Esophagus squamous epithelium (tissue), 5 donors: ENCODE measurements at places on chromosomes 7 and 10.

DNA sequence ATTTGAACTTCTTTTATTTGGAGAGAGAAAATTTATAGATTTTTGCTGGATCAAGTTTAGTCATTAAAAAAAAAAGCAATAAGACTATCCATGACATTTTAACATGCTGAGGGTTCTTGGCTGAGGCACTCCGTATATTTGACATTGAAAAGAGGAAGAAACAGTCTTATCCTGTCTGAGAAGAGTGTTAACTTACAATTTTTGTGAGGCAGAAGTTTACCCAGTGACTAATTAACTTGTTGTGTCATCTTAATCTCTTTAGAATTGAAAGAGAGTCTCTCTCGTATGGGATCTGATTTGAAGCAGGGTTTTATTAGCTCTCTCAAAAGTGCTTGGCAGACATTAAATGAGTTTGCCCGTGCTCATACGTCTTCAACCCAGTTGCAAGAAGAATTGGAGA, 39.3 kb downstream of the SEC23IP start:
- no peak for DNase-seq

DNA sequence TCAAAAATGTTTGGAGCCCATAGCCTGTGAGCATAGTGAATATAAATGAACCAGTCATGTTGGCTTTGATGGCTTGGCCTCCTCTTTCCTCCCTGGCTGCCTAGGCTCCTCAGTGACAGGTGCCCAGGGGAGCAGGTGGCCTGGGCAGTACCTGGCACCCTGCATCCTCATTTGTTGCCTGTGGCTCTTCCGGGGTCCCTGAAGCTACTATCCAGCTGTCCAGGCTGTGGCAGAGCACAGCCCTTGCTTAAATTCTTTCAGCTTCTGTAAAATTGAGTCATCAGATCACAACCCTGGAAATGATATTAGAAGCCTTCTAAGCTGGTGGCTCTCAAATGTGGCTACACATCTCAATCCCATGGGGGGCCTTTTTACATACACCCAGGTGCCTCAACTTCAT, 525.4 kb downstream of the GALNT17 start:
- no peak for DNase-seq

GRCh38 chr7:39383136-39383535, 183.1 kb upstream of the YAE1 start:
- DNase-seq, result no peak

DNA sequence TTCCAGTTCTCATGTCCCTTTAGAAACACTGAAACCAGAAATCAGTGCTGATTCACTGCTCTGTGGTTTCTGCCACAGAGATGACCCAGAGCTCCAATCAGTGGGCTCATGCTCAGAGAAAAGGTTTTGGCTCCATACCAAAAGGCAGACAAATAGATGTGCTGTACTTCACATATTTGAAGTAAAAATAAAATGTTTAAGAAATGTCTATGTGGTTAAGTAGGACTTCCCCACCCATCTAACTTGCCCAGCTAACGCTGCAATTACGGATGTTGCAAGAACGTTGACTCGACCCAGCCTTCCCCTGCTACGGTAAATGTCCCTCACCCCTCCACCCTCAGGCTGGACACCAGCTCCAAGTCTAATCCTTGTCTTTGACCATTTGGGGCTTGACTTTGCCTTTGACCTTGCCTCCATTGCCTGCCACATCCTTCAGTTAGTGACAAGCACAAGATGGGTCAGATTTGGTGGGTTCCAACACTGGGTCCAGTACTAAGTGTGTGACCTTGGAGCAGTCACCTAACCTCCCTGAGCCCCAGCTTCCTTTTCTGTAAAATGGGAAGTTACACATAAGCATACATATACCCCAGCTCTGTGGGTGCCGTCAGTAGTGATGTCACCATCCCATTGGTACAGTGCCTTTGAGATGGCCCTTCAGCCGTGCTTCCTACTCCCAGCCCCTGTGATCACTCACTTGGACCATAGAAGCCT, 95.8 kb downstream of the CHST15 start:
- DNase-seq, result peak; percentile 26

DNA sequence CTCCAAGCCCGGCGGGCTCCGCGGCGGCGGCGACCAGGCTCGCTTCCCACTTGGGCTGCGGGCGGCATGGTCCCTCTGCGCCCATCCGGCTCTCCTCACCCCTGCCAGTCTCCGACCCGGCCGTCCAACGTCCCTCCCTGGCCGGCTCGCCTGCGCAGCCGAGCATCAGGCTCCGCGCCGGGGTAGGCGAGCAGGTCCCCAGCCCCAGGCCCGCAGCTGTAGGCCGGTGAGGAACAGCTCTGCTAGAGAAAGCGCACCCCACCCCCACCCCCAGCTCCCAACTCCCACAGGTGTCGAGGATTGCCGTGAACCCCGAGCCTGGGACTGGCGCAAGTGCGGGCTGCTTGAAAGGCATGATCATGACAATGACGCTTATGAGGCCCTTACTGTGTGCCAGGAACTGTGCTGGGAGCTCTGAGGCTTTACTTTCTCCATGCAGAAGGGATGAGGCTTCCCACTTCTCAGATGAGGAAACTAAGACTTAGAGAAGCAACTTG, 20.8 kb upstream of the PAX2 start:
- DNase-seq, result no peak

GRCh38 chr10:52783726-52784125, 11.1 kb upstream of the MBL2 start:
- no peak for DNase-seq

- DNase-seq, result no peak
These were observed 39.7 kb downstream of the ARID5B start for GRCh38 chr10:61941202-61941681.

DNA sequence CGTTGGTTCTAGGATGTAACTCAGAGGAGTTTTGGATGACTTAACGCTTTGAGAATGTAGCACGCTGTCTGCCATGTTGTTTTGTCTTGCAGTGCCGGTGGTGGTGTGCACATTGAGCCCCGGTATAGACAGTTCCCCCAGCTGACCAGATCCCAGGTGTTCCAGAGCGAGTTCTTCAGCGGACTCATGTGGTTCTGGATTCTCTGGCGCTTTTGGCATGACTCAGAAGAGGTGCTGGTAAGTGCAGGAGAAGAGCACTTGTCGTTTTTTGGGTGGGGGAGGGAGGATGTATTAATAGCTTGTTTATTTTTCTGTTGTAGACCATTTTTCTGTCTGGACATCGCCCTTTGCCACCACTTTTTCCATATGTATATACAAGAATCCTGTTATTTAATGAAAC, 6.3 kb downstream of the NDUFB2 start:
- DNase-seq, result no peak

DNA sequence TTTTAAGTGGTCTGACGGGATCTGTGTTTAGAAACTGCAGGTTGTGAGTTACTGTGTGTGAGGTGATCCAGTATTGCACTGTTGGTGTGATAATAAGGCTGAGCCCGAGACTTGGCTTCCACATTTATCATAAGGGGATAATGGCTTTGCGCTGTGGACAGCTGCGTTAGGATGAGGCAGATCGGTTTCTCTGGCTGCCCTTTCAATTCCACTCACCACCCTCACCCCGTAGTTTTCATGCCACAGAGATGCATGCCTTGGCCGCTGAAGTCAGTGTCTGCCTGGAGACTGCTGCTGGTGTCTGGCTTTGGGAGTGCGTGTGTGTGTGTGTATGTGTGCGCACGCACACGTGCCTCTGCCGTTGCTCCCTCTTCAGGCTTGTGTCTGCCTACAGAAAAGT, 273.0 kb downstream of the CCDC3 start:
- no peak for DNase-seq

DNA sequence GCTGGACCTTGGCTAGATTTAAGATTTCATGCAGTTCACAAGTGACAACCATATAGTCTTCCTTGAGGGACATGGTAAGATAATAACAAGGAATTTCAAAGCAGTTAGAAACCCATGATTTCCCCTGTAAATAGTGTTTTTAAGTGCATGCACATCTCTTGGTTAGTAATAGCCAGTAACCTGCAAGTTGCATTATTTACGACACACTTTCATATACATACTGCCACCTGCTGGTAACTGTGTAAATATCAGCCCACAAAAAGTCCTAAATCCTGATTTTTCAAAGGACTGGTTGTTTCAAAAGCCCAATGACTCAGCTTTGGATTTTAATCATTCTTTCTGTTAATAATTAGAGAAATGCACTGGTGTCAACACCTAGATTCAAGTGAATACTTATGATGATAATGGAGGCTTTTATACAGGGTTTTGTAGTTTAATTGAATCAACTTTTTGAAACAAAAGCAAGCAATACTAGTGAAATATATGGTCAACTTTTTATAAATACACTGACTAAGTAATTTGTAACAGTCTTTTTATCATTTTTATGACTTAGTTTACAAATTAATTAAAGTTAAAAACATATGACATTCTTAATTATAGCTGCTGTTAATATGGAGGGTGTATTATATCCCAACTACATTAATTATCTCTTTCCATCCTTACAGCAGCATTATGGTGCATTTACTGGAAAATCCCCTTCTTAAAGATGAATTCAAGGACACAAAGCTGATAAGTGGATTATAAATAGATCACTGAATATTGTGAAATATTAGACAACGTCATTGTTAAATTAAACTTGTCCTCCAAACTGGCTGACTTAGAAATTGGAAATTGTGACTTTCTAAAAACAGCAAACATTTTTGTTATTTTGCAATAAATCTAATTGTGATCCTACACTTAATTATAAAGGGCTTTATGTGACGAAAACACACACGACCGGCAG, 367.7 kb upstream of the SEMA3D start:
- no peak for DNase-seq

DNA sequence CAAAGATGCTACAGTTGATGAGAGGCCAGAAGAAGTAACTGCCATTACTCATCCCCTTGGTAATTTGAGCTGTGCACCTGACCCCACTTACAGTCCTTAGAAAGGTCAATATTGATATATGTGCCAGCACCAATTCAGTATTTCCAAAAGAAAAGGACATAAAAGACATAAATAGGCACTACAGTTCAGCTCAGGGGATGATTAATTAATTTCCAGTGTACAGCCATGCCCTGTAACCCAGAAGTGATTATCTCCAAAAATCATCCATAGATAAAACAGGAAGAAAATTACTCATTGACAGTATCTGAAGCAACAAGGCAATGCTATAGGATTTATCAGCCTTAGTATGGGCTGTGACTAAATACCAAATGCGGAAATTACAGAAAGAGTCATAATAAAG, 82.4 kb downstream of the PHYHIPL start:
- DNase-seq, result no peak

- DNase-seq, result no peak
These were observed 122.8 kb downstream of the SKIDA1 start for GRCh38 chr10:21402606-21403083.

DNA sequence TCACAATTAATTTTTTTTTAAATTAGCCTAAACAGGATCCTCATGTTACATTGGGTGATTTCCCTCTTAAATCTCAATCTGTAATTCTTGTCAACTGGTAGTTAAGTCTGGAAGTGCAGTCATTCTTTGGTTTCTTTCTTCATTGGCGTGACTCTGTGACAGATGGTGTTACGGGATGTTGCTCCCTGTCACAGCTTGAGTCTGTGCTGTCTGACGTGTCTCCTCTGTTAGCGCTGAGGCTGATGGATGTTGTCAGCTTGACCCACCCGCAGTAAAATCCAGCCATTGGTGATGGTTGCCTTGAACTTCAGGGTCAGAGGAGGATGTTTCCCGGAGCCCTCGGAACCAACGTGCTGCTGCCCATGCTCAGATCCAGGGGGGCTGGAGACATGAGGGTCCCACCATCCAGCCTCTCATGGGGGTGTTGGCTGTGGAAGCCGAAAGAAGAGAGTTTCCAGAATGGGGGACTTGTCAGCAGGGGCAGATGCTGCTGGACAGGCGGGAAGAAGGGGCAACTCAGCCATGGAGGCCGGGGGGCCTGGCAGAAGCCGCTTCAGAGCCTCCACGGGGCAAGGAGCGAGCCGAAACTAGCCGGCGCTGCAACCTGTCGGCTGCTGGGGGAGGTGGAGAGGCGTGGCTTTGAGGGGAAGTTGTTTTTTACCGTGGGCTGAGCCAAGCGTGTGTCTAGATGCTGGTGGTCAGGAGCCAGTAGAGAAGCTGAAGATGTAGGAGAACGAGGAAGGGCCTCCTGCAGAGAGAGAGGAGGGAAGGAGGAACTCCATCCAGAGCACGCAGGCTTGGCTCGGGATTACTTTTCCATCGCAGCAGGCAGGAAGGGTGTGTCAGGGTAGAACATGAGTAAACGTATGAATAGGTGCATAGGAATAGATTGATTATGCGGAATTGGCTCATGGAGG, 3.5 kb downstream of the SUN1 start:
- no peak for DNase-seq

GRCh38 chr7:100739934-100740333, 6.5 kb downstream of the ZAN start:
- DNase-seq, result no peak

GRCh38 chr7:139080905-139081304, 28.6 kb downstream of the ZC3HAV1 start:
- no peak for DNase-seq

DNA sequence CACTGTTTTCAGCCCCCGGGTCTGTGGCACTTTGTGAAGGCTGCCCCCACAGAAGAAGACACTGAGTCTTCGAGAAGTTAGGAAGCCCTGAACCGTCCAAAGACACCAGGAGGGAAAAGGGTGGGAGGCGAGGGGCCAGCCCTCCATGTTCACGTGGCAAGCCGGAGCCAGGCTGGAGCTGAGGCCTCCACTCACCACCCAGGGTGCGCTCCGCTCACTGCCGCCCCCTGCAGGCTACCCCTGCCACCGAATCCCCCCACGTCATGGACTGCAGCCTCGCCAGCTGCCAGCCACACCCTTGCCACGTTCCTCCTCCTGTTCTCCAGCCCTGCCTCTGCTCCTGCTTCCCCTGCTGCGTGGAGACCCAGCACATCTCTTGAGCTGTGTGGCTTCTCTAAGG, 59.0 kb upstream of the EN2 start:
- no peak for DNase-seq
